Kidney tubule cell (primary cell): ENCODE measurements at places on chromosomes 4 and X.

DNA sequence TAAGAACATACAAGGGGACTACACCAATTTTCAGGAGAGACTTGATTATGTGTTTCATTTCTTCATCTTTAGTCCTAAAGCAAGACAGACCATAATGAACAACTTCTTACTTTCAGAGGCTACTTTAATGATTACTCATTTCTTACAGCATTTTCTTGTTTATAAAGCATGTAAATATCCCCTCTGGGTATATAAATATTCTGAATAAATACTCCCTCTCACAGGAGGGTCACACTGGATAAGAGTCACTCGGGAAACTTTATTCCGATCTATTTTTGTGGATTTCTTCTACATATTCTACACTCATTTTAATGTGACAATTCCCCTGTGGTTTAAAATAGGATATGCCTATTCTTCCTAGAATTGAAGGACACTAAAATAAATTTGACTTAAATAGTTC, 228.9 kb upstream of the RPS6KA3 start:
- no peak for DNase-seq

DNA sequence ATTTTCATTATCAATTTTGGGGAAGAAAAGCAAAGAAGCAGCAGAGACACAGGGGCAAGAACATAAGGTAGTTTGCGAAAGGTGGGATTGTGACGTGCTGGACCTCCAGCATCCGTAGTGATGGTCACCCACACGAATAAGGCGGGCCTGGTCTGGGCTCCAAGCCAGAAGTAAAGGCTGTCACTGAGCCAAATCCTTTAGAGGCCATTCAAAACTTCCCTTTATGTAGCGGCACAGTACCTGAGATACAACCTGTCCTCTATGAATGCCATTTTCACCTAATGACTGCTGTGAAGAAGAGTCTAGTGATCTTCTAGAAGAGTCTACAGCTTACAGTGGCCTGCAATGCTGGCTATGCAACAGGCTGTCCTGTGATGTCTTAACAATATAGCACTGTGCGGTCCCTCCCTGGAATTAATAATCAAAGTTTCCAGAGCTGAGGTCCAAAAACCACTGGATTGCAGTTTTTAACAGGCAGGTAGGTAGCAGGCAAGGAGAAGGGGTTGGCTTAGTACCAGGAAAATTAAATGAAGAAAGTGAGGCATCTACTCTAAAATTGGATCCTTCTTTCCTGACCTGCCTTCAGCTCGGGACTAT, 56.2 kb downstream of the TRIML1 start:
- DNase-seq: no peak

DNA sequence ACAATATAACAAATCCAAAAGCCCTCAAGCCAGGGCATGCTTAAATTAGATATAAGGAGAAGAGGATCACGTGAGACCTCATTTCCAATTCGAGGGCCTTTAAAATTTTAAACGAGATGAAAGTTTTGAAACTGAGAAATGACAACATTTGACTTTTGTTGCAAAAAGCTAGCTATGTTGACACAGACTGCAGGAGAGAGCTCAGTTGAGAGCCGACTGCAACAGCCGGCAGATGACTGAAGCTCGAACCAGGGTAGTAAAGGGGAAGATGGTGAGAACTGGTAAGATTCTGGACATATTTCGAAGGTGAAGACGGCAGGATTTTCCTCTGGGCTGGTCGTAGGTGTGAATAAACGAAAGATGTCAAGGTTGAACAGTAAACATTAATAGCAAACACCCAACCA, 773 bp downstream of the PRMT9 start:
- DNase-seq: peak; percentile 31

DNA sequence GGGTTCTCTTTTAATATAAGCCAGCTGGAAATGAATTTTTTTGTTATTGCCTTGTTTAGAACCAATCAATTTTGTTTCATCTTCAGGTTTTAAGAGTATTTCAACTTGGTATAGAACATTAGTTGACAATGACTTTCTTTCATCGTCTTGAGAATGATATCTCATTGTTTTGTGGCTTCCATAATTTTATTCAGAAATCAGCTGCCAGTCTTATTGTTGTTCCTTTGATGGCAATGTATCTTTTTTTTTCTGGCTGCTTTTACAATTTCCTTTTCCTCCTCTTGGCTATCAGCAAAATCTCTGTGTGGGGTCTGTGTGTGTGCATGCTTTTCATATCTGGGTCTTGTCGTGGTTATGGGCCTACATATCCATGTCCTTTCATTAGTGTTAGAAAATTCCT, 1536.4 kb upstream of the TENM3 start:
- DNase-seq: no peak

- DNase-seq: no peak
These were observed 101.1 kb downstream of the PHOX2B start for GRCh38 chr4:41647383-41647782.

DNA sequence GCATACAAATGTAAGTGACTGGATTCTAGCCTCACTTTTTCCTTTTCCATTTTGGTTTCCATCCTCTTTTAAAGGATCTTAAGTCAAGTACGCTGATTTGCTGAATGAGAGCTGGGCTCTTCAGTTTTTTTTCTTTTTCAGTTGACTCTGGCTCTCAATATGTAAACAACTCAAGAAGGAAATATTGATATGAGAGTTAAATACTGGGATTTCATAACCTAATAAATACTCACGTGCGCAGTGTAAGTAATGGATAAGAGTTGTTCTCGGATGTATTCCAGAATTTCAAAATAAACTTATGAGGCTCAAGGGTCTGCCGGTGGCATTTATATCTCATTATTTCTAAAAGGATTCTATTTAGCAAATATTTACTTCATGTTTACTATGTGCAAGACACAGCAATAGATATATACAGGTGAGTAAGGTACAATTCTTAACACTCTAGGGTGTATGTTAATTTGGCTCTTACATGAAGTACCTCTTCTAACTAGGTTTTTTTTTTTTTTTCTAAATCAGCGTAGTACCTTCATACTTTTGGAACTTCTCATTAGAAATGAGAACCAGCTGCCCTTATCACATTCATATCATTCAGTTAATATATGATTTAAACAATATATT, 11.0 kb upstream of the MAGEB10 start:
- DNase-seq: no peak
